ENCODE measurements at places on chromosomes 16 and 17.

- no peak overlapping the region for H3K4me3 ChIP-seq
- no peaks in the 10 kb centered on the region for H3K27me3 ChIP-seq
- peaks cover 11% of the 10 kb centered on the region for H3K36me3 ChIP-seq
- peaks cover 44% of the 10 kb centered on the region for H3K4me1 ChIP-seq
- no peak overlapping the region for H3K27ac ChIP-seq
Observed at GRCh38 chr17:44120851-44121605, 2.4 kb downstream of the HDAC5 start.

GRCh38 chr17:75295201-75296158 is 6.2 kb upstream of the SLC25A19 start:
- H3K27me3 ChIP-seq = no peaks in the 10 kb centered on the region
- H3K4me3 ChIP-seq = no peak overlapping the region
- DNase-seq = no peak
- H3K4me1 ChIP-seq = peaks cover 1% of the 10 kb centered on the region
- H3K36me3 ChIP-seq = no peaks in the 10 kb centered on the region

DNA sequence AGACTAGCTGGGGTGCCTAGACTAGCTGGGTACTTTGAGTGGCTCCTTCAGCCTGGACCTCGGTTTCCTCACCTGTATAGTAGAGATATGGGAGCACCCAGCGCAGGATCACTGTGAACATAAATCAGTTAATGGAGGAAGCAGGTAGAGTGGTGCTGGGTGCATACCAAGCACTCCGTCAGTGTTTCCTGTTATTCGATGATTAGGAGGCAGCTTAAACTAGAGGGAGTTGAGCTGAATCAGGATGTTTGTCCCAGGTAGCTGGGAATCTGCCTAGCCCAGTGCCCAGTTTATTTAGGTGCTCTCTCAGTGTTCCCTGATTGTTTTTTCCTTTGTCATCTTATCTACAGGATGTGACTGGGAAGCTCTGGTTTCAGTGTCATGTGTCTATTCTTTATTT is 8.4 kb upstream of the TMEM235 start:
- no peak overlapping the region for H3K27ac ChIP-seq
- no peak overlapping the region for H3K4me3 ChIP-seq
- H3K36me3 ChIP-seq = no peaks in the 10 kb centered on the region
- H3K4me1 ChIP-seq = no peaks in the 10 kb centered on the region

DNA sequence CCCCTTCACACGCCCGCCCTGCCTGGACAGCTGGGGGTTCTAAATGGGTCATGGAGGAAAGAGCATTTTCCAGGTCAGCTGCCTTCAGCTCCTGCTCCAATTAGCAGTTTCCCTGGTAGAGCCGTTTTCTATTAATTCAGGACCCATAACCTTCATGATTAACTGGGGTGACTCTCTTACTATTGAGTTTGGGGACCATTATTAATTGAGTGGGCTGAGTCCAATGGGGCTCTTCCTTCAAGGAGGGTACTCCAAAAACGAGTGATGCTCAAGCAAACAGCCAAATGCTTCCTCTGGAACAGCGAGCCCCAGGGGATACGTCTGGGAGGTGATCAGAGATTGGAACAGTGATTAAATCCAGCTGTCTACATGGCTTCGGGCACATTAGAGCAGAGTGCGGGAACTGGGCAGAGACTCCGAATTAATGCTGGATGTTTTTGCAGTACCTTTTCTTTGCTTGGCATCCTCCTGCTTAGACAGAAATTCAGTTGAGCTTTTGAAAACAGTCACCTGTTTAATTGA is 68.1 kb upstream of the CACNG3 start:
- H3K27me3 ChIP-seq = no peaks in the 10 kb centered on the region
- H3K4me1 ChIP-seq = no peaks in the 10 kb centered on the region
- no peaks in the 10 kb centered on the region for H3K36me3 ChIP-seq
- no peak overlapping the region for H3K4me3 ChIP-seq

DNA sequence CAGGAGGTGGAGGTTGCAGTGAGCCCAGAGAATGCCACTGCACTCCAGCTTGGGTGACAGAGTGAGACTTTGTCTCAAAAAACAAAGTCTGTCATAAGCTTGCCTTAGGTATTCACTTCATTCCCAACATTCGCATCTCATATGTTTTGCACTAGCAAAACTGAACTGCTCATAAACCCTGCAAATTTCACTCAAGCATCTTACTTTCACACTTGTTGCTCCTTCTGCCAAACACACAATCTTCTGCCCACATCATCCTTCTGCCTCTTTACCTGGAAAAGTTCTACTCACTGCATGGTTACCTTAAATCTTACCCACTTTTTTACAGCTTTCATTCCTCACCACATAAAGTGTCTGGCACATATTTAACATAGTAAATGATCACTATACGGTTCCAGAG is 152.5 kb downstream of the USP22 start:
- DNase-seq = no peak
- H3K4me1 ChIP-seq = peaks cover 19% of the 10 kb centered on the region
- H3K36me3 ChIP-seq = no peaks in the 10 kb centered on the region
- no peaks in the 10 kb centered on the region for H3K27me3 ChIP-seq

GRCh38 chr16:73058616-73059409 is 10.9 kb upstream of the ZFHX3 start:
- peaks cover 3% of the 10 kb centered on the region for H3K27me3 ChIP-seq
- peak overlapping the region; percentile 96 for H3K4me3 ChIP-seq
- H3K36me3 ChIP-seq = no peaks in the 10 kb centered on the region
- peaks cover 50% of the 10 kb centered on the region for H3K4me1 ChIP-seq
- peak overlapping the region; percentile 99 for H3K27ac ChIP-seq
- DNase-seq = peak; percentile 69

- DNase-seq = peak; percentile 58
- H3K27me3 ChIP-seq = no peaks in the 10 kb centered on the region
- no peaks in the 10 kb centered on the region for H3K36me3 ChIP-seq
- peak overlapping the region; percentile 88 for H3K27ac ChIP-seq
- no peak overlapping the region for H3K4me3 ChIP-seq
Observed at GRCh38 chr17:58335779-58336455, 7.3 kb upstream of the TSPOAP1 start.

All from sigmoid colon (tissue), 7 donors.